SHP77 (cell line): ENCODE measurements at places on chromosomes 7 and 10.

DNA sequence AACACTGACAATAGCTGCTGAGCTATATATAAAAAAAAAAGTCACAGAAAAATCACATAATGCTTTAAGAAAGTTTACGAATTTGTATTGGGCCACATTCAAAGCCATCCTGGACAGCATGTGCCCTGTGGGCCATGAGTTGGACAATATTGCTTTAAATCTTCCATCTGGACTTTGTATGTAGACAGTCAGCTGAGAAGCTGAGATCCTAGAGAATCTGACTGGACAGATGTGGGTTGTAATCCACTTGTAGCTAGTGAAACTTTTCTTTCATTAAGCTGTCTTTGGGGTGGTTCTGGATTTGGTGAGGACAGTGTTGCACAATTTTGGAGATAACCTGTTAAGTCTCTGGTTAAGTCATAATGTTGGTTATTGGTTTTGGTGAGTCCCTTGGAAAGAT is 824.5 kb downstream of the CCSER2 start:
- DNase-seq: no peak

DNA sequence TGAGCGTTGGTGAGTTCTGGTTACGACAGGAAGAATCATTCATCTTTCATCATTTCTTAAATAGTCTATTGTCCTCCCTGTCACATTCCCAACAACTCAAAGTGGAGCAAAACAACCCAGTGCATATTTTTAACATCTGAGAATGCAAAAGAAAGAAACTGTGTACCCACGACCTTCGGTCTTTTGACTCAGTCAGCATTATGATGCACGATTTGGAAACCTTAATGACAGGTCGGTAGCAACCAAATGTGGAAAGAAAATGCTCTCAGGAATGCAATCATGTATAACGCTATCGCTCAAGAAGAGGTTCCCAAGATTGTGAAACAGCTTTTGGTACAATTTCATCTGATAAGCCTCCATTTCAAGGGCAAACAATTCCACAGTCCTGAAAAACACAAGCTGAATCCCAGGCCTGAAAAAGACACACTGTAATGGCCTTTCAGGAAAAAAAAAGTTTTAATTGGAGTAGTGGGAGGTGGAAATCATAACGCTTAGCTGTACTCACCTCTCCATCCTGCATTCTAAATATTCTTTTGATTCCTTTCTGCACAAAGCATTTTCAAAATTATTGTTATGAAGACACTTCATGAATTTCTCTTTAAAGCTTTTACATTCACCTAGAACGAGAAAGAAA is 2.6 kb downstream of the COX19 start:
- no peak for DNase-seq

DNA sequence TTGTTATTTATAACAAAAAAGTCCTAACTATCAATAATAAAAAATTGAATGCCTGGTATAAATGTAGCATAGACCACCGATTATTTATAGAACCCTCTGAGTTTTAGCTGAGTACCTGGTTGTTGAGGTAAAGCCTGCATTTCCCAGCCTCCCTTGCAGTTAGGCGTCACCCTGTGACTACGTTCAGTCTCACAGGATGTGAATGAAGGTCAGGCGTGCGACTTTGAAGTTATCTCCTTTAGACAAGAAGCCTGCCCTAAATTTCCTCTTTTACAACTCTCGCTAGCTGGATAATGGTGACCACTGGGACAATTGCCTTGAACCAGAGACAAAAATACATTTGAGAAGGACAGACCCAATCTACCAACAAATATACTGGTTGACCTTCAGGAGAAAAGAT is 67.5 kb upstream of the TES start:
- DNase-seq: no peak

- no peak for DNase-seq
Observed at GRCh38 chr7:30468791-30469190, 9.8 kb downstream of the NOD1 start.

GRCh38 chr10:43292755-43293676 is 26.2 kb upstream of the RASGEF1A start:
- DNase-seq: no peak

GRCh38 chr7:144057954-144058353 is 9.2 kb downstream of the OR2A5 start:
- no peak for DNase-seq

GRCh38 chr10:50990568-50991455 is 83.5 kb upstream of the PRKG1 start:
- DNase-seq: no peak

DNA sequence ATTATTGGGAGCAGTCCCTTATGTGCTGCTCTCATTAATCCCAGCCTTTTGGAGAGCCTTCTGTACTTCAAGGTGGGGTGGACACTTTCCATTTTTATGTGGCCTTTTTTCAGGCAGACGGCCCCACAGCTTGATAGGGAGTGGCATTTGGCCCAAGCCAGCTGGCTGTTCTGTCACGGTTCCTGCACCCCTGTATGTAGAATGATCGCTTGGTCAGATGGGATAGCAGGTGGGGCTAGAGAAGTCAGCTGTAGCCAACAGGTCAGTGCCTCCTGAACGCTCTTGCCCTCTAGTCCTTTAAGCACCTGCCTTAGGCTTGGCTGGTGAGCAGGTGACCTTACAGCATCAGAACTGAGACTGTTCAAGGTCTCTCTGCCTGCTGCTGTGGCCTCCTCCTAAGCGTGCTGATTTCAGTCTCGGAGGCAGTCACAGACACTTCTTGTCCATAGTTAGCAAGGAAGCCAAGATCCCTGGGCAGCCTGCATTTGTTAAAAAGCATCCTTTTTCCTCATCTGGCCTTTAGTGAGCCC is 95.3 kb downstream of the LRRC4 start:
- peak; percentile 34 for DNase-seq

DNA sequence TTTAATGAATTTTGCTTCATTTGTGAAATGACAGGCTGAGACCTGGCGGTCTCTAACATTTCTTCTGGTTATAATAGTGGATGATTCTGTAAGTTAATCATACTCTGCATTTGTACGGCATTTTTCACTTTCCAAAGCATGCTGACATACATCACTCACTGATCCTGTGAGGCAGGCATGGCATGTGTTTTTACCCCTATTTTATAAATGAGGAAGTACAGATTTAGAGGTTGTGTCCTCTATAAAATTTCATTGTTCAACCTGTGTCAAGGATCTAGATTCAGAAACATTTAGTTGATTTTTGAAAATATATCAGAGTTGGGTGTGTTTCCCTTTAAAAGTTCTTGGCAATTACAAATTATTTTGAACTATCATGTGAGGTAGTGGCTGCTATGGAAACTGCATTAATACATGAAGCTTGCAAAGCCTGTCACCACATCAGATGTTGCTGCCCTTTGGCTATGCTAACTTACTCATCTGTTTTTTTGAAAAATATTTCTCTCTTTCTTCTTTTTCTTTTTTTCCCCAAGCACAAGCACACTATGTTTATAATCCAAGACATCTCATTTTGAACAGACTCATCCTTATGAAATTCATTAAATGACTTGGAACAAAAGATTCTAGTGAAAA is 172.7 kb downstream of the GNAI1 start:
- DNase-seq: no peak

GRCh38 chr7:18144166-18144565 is 116.5 kb upstream of the PRPS1L1 start:
- no peak for DNase-seq

GRCh38 chr7:23768022-23768421 is 58.0 kb downstream of the STK31 start:
- no peak for DNase-seq

- peak; percentile 31 for DNase-seq
Observed at GRCh38 chr10:7525314-7526016, 114.6 kb upstream of the SFMBT2 start.

DNA sequence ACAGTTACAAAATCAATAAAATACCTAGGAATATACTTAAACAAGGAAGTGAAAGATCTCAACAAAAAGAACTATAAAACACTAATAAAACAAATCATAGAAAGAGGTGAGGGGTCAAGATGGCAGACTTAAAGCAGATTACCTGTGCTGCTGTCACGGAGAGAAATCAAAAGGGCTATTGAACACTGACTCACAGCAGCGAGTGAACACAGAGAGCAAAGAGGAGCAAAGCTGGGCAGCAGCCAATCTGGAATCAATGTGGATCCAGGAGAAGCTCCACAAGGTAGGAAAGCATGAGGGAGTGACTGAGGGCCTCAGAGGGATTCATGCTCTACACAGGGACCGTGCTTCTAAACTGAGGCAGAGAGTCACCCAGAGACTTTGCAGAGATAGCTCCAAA is 562.0 kb upstream of the SEMA3D start:
- DNase-seq: no peak

GRCh38 chr10:104732222-104732621 is 91.1 kb downstream of the SORCS3 start:
- DNase-seq: no peak

DNA sequence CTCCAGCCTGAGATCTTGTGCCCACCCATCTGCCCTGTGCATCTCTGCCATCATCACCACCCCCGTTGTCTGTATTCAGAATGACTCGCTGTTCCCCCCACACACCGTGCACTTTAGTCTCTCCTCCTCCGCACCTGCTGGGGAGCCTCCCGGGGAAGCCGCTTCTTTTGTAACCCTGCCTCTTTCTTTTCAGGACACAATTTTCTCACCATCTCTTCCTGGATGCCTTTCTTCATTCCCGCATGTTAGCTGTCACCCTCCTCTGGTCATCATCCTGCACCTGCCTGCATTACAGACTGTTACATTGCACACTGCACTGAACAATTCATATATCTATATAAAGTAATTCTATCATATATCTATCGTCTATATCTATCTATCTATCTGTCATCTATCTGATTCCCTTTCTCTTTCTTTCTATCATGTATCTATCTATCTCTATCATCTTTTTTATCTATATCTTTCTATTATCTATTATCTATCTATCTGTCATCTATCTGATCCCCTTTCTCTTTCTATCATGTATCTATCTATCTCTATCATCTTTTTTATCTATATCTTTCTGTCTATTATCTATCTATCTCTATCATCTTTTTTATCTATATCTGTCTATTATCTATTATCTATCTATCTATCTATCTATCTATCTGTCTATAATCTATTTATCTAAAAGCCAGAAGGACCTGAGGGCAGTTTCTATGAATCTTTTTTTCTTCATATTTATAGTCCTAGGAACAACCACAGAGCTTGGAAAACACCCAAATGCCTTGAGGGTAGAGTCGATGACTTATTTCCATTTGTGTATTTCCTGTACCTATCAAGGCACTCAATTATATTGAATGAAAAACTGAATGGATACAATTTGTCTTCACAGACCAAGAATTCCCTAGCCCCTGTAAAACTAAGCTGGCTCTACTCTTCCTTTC is 642.5 kb downstream of the ACTR3B start:
- DNase-seq: no peak

- DNase-seq: no peak
Observed at GRCh38 chr10:804191-804781, 114.8 kb upstream of the DIP2C start.

DNA sequence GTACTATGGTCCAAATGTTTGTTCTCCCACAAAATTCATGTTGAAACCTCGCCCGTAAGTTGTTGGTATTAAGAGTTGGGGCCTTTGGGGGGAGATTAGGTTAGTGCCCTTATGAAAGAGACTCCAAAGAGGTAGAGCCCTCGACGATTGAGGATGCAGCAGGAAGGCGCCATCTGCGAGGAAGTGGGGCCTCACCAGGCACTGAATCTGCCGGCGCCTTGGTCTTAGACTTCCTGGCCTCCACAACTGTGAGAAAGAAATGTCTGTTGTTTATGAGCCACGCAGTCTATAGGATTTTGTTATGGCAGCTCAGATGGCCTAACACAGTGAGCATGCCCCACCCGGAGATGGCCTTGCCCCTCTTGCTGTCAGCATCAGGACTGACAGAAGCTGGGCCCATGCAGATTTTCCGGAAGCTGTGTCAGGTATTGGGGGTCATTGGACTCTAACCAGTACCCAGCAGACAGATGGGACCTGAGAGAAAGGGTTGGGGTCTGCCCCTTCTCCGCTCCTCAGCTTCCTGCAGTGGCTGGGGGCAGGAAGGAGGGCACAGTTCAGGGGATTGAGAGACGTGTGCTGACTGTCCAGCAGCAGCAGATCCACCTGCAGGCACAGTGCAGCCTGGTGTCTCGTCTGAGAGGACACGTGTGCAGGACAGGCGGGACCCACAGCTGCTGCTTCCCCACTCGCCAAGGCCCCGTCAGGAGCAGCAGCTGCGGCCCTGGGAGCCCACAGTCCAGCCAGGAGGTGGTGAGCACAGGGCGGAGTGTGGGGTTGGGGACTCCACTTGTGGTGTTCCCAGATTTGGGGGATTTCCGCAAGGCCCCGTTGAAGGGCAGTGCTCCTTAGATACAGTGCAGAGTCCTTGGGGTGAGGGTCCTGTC is 47.8 kb downstream of the MGMT start:
- DNase-seq: no peak

DNA sequence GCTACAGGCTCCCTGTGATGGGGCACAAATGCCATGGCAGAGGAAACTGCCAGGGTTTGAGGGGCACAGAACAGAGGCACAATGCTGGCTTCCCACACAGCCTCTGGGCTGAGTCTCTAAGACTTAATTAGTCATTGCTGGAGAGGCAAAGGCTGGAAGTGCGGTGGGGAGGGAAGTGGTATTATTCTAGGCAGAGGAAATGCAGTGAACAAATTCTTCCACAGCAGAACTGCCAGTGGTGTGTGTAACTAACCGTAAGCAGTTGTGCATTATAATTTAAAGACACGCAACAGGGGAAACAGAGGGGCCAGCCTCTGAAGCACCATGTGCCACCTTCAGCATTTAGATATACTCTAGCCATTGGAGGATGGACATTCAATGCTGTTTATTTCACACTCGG is 12.8 kb downstream of the ICA1 start:
- DNase-seq: no peak

- DNase-seq: no peak
Observed at GRCh38 chr10:46223064-46223480, 63.7 kb upstream of the ANTXRL start.

GRCh38 chr7:139687980-139688632 is 89.7 kb downstream of the HIPK2 start:
- no peak for DNase-seq

GRCh38 chr10:24277771-24278170 is 68.8 kb downstream of the KIAA1217 start:
- DNase-seq: no peak

DNA sequence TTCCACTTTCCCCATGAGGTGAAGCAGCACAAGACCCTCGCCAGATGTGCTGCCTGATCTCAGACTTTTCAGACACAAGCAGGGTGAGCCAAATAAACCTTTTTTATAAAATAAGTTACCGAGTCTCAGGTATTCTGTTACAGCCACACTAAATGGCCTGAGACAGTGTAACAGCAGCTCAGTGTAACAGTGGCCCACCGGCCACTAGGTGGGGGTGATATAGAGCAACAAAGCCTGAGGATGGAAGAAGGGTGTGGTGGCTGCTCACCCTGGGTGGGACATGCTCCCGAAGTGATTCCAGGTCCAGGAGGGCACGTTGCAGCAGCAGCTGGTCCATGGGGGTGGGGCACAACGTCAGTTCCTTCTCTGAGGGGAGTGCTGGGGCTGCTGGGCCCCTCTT is 44.6 kb downstream of the BMS1 start:
- peak; percentile 3 for DNase-seq

DNA sequence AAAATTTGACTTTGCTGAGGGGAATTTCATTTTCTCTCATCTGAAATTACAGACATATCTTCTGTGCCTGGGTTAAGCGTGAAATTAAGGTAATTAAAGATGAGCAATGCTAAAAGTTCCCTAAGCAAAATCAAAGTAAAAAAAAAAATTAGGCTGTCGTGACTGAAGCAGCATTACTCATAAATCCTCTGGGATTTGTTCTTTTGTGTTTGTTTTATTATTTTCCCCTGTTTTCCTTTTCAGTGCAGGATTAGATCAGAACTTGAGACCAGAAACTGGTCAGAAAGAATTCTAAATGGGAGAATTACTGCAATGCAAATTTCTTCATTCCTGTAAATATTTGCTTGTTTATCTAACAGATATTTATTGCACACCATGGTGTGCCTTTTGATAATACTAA is 141.4 kb upstream of the BET1 start:
- DNase-seq: no peak

GRCh38 chr7:102845346-102845745 is 67.5 kb upstream of the LRRC17 start:
- DNase-seq: no peak
